Activated T-cell treated with anti-CD3 and anti-CD28 coated beads for 48 hours (primary cell): ENCODE measurements at places on chromosomes 1 and 21.

GRCh38 chr1:166763318-166763717 lies 76.0 kb upstream of the POGK start:
- DNase-seq, result no peak

- no peak for DNase-seq
Measured at GRCh38 chr1:248736977-248737376, 18.6 kb downstream of the LYPD8 start.

DNA sequence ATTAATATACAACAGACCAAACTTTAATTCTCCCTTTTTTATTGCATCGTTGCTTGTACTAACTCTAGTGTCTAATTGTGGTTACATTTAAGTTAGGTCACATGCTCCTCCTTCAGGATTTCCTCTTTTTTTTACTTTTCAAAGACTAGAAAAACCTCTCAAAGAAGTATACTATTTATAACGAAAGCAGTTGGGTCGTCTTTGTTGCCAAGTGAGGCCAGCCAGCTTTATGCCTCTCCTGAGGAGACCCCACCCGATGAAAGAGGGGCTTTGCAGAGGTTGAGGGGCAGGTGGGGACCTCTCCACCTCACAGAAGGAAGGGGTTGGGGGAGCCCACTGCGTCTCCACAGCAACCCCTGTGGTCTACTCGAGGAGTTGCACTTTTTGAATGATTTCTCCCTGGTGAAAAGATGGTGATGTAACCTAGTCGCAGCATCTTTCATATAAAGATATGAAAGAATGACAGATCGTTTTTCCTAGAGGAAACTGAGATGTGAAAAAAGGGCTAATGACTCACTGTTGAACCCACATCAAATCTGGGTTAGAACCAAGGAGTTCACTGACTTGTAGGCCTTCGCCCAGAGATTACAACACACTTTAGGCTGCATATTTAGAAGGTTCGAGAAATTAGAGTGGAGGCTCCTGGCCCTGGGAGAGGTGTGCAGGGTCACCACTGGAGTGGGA lies 6.4 kb downstream of the TGFB2 start:
- DNase-seq, result no peak

GRCh38 chr1:182029002-182029378 lies 32.5 kb downstream of the ZNF648 start:
- no peak for DNase-seq

GRCh38 chr1:170587253-170587593 lies 55.3 kb downstream of the GORAB start:
- no peak for DNase-seq

GRCh38 chr1:84722794-84723193 lies 32.5 kb upstream of the SSX2IP start:
- DNase-seq, result no peak

GRCh38 chr1:95953015-95953414 lies 719.0 kb downstream of the RWDD3 start:
- no peak for DNase-seq

- DNase-seq, result no peak
Measured at GRCh38 chr1:17210176-17210575, 5.2 kb downstream of the PADI1 start.

- DNase-seq, result no peak
Measured at GRCh38 chr1:155598842-155599331, 11.1 kb upstream of the MSTO1 start.

DNA sequence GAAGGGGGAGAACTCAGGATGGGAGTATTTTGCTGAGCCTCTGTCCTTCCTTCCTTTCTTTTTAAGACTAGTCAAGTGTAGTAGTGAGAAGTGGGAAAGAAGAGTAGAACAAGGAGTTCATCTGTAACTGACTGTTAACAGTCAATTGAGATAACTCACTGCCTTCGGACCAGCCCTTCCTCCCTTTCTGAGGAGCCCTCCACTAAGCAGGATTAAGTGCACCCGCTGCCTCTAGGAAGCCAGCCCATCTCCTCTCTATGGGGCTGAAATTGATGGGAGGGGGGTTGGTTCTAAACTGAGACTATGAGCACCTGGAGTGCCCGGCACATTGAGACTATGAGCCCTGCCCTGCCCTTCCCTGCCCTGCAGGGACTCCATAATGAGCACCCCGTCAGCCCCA lies 72.7 kb upstream of the TINAGL1 start:
- no peak for DNase-seq

GRCh38 chr1:248590055-248590454 lies 7.4 kb downstream of the OR2T10 start:
- DNase-seq, result no peak

DNA sequence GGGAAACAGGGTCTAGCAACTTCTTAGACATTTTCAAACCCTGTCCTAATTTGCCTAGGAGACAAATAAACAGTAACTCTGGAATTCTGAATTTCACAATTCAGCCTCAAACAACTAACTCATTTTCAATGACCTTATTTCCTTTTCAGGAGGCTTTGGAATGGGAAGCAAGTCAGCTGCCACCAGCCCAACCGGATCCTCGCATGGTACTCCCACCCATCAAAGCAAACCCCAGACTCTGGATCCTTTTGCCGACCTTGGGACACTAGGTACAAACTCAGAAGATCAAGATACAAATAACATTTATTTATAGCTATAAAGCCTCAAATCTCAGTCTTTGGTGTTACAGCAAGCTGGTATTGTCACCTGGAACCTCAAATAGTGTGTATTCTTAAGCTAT lies 18.9 kb upstream of the LEPR start:
- DNase-seq, result no peak

DNA sequence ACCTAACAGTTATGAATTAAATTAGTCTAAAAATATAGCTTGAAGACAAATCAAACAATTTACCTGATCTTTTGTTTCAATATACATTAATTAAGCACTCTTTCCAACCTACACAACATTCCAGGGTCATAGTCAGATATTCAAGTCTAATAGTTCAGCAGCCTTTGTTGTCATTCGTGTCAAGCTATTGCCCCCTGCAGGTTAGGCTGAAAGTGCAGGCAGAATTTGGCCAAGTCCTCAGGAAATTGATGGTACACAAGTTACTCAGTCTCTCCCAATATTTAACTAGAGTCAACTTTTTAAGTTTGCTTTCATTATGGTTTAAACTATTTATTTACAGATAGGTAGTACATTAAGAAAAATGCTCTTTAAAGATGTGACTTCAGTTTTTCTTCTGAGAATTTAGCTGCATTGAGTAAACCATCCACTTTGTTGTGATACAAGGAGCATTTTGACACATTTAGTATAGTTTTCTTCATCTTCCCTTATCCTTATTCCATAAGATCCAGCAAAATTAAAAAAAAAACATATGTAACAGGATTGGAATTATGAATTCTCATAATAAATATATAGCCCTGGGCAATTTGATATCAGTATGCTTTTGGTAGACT lies 130.3 kb upstream of the DPYD start:
- DNase-seq, result peak; percentile 63

- DNase-seq, result no peak
Measured at GRCh38 chr1:39671793-39672550, at the start of gene NT5C1A. Gene NT5C1A, minus strand, starts transcription at chr1:39672107. Its CDS starts 69 bp downstream, at chr1:39672038.

DNA sequence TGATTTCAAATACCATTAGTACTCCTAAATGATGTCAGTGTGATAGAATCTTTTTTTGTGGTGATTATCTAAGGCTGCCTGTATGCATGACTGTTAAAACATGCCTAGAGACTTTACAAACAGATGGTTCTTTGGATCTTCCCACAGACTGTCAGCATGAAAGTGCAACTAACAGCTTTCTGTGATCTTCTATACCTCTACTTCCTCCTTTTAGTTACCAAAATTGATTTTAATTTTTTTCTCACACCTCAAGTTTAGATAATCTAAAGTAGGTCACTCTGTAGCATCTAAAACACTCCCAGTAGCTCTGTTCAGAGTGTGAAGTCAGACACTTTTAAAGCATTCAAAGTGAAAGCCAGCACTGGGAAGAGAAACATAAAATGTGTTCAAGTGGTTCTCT lies 534.5 kb downstream of the PTPRC start:
- no peak for DNase-seq

DNA sequence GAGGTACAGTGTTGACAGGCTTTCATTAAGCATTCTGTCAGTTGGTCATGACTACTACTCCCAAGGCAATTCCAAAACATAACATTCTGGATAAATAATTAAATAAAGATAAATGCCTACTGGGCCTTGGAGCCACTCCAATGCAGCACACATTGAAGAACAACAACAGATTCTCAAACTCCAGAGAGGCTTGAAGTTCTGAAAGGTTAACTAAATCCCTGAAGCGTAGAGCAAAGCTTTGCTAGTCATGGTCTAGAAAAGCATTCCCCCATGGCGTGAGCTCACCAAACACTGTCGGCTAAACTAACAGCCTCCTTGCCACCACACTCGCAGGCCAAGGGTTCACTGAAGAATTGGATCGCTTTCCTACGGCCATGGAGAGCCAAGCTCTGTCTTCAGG lies 268.0 kb downstream of the ATG4C start:
- no peak for DNase-seq

DNA sequence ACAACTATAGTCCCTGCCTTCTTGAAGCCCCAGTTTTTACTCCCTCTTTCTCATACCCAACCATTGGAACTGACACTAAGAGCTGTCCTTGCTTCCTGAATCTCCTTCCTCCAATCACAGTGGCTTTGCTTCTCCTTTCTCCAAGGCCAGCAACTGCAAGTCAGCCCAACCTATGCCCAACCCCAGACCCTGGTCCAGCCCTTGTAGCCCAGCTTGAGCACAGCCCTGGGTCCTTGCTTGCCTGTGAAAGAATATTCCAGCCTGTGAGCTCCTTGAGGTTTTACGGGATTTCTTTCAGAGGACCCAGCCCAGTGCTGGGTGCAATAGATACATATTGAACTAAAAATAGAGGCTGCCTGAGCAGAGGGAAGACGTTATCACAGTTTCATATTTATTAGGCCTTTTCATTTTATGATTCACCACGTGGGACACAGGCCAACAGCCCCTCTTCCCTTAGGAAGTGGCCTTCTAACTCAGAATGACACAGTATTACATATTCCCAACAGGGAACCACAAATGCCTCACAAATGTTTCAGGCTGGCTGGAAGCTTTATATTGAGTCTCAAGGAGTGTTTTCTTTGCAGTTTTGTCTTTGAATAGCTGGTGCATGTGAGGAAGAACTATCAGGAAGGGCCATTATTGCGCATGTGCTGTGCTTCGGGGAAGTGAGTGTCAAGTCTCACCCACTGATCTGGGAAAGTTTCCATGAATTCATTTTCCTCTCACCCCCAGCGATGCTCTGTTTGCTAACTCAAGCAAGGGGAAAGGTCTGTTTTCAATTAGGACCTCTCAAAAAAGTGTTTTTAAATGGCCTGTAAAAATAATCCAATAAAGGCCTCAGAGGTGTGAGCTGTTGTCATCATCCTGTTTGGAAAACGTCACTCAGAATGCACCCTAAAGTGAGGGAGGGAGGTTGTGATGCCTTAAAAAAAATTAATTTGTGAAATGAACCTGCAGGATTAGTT lies 92.3 kb upstream of the NFIA start:
- no peak for DNase-seq

DNA sequence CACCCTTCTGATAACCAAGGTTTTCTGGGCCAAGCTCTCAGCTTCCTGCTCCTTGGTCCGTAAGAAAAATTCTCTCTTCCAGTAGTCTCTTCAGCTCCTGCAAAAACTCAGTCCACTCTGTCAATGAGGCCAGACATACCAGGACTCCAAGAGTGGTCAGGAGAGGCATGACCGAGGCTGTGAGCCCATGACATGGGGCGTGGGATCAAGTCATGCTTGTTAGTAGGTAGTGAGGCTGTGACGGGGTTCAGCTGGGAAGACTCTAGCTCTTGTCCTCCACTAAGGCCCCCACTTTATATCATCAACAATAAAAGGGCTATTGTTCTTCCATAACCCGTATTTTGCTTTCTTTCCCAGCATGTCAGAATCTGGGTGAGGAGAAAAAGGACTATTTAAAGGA lies 10.1 kb upstream of the HCRTR1 start:
- no peak for DNase-seq
